ENCODE measurements at places on chromosomes 16 and 17.

DNA sequence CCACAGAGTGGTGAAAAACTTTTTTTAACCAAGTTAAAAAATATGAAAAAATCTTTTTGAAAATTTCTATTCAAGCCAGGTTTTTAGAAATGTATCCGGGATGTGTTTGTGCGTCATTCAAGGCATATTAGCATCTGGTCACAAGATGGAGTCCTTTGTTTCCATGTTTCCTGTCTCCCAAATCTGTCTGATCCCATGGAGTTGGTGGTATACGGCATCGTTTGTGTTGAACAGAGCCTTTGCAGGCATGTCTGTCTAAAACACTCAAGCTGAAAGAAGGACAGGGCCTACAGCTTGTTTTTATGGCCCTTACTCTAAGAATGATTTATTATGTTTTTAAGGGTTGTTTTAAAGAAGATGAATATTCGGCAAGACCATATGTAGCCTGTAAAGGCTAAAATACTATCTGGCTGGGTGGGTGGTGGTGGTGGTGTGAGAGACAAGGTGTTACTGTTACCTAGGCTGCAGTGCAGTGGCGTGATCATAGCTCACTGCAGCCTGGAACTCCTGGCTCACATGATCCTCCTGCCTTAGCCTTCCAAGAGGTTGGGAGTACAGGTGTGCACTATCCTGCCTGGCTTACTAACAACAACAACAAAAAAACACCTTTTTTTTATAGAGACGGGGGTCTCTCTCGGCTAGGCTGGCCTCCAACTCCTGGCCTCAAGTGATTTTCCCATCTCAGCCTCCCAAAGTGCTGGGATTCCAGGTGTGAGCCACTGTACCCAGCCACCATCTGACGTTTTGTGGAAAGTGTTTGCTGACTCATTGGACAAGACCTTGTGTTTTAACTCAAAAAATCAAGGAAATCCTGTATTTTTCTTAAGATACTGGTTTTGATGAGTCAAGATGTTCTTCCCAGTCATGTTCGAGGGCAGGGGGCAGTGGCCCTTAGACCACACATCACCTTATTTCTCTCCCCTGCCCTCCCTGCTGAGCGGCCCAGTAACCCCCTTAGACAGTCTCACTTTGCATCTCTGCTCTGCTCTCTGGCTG lies 52.2 kb downstream of the NDE1 start:
- DNase-seq: no peak

- DNase-seq: no peak
Observed at GRCh38 chr17:66784621-66785364, 50.1 kb upstream of the CACNG5 start.

DNA sequence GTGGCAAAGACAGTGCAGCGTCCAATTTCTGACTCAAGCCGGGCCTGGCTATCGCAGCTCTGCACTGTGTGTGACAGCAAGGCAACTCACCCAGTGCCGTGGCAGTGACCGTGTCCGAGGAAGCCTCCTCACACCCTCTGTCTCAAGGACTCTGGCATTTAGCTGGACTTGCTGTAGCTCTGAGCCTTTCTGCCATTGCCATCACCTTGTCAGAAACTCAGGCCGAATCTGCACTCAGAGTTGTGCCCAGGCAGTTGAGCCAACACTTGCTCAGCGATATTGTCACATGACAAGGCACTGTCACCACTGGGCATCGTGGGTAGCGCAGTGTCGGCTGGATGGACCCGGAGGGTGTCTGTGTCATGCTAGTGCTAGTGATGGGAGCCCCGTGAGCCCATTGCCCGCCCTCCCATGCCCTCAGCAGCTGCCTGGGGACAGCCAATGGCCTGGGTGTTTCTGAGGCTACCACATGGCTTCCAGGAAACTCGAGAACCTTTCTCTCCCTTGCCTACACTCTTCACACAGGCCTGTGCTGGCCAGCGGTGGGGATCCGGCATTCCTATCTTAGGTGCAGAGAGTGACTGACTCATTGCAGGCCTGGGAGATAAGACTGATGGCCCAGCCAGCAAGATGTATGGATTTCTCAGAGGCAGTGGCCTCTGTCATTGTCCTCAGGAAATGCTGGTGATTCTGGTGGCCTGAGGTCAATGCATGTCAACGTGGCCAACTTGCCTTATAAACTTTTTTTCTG lies 22.1 kb upstream of the STH start:
- DNase-seq: no peak

GRCh38 chr17:18037486-18037885 lies 1.5 kb downstream of the ATPAF2 start:
- no peak for DNase-seq

DNA sequence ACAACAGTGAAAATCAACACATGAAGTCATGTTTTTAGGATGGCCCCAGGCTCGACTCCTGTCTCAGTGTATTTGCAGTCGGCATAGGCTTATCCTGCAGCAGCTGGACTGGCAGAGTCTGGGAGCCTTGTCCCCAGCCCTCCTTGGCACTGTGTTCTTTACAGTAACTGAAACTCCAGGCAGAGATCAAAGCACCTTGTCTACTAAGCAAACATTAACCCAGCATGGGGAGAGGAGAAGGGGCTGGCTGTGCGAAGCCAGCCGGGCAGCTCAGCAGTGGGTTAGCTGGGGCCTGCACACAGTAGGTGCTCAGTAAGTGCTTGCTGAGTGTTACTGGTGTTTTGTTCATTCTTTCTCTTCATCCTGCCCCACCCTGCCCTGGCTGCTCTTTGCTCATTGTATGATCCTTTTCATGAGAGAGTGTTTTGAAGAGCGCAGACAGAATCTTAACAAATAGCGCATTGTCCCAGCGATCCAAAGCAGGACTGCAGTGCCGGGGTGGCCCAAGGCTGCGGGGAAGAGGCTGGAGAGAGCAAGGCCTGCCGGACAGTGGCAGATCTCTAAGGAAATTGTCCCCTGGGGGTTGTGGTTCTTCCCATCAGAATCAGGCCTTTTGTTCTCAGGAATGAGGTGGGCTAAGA lies 23.5 kb upstream of the ITGB4 start:
- DNase-seq: no peak

Measured in NCI-H774 (cell line).